ENCODE measurements at places on chromosomes 7 and 10.

- no peak for DNase-seq
Measured at GRCh38 chr10:77628906-77629730, 8.5 kb downstream of the KCNMA1 start.

GRCh38 chr10:43772171-43772570, 123.5 kb upstream of the ZNF32 start:
- DNase-seq, result no peak

DNA sequence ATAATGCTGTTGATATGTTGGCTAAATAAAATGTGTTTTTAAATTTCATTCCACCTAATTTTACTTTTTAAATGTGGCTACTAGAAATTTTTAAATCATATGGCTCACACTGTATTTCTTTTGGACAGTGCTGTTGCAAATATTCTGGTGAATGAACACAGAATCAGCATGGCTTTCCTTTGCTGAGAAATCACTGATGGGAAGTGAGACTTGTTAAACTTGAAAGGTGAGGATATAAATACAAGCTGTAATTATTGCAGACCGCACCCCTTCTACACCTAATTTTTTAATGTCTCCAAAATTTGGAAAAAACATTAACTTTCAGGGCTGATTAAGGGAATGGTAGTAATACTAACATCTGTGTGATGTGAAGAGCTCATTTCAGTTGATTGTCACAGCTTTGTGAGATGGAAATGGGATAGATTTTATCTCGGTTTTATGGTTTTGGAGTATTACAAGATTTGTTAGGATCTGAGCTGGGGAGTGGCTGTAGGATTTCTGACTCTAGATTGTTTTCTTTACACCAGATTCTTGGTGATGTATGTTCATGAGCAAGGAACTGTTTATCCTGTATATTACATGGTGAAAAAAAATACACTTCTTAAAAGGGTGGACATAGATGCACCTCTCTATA, 1.3 kb downstream of the MIOS start:
- no peak for DNase-seq

DNA sequence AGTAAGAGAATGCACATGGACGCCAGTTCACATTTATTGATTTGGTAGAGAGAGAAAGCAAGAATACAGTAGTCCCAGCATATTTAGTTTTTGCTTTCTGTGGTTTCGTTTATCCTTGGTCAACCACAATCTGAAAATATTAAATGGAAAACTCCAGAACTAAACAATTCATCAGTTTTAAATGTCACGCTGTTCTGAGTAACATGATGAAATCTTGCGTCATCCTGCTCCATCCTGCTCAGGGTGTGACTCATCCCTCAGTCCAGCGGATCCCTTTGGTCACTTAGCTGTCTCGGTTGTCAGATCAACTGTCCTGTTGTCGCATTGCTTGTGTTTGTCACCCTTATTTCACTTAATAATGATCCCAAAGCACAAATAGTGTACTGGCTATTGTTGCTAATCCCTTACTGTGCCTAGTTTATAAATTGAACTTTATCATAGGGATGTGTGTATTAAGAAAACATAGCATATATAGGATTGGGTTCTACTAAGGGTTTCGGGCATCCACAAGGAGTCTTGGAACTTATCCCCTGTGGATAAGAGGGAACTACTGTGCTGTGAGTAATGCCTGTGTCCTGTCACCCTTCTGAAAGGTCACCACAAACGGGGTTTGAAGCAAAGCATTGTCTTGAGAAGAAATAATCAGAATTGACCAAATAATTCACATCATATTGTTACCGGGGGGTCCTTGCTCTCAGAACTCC, 73.6 kb downstream of the OTUD1 start:
- DNase-seq, result peak; percentile 89

DNA sequence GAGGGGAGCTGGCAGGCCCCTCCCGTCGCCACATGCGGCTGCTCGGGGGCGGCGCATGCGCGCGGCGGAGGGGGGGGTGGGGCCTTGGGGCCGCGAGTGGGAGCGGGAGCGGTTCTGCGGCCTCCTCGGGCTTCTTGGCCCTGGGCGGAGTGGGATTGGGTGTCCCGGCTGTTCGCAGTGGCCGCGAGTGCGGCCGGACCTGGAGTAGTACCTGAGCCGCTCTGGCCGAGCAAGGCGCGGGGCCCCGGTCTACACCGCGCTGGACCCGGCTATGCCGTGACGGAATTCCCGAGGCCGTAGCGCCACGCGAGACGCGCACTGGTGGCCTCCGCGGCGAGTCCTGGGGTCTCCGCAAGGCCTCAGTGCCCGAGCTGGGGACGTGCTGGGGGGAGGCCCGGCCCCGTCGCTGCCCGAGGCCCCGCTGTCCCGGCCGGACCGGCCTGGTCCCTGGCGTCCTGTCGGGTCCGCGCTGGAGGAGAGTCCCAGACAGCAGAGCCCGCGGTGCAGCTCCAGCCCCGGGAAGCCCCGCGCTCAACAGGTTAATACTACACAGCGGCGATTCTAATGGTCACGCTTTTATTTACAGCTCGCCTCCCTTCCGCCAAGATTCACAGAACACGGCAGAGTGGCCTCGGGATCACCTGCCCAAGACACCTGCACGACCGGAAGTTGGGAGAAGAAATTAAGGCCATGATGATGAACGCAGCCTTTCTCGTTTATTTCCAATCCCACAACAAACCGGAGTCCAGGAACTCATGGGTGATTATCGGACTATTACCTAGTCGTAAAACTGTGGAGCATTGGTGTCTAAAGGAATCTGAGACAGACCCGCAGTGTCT, 671 bp upstream of the PAXIP1 start:
- peak; percentile 73 for DNase-seq

All from CD14-positive monocyte (primary cell).